ENCODE measurements at places on chromosomes 1 and 21.

DNA sequence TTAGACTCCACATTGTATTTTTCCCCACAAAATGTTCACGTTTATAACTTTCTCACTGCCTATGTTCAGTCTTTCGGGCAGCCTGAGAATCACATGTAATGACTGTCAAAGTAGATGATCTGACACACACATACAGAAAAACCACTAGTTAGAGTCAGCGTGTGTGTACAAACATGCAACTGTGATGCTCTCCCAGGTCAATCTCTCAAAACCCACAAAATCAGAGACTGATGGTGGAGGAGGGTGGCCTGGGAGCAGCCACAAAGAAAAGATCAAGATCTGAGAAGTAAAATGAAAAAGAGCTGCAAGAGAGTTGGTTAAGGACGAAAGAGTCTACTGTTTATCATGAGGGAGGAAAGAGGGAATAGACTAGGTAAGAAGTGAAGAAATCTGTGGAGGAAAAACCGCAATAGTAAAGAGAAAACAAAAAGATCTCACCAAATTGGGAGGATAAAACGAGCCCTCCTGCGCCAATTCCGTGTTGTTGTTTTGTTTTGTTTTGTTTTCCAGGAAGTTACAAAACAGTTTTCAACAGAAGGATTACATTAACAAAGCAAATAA lies 2.3 kb downstream of the EGLN1 start:
- DNase-seq, result no peak

- no peak for DNase-seq
These were observed 3.5 kb upstream of the C1orf159 start for GRCh38 chr1:1119272-1119890.

- no peak for DNase-seq
These were observed 60.4 kb downstream of the IL23R start for GRCh38 chr1:67226688-67227087.

DNA sequence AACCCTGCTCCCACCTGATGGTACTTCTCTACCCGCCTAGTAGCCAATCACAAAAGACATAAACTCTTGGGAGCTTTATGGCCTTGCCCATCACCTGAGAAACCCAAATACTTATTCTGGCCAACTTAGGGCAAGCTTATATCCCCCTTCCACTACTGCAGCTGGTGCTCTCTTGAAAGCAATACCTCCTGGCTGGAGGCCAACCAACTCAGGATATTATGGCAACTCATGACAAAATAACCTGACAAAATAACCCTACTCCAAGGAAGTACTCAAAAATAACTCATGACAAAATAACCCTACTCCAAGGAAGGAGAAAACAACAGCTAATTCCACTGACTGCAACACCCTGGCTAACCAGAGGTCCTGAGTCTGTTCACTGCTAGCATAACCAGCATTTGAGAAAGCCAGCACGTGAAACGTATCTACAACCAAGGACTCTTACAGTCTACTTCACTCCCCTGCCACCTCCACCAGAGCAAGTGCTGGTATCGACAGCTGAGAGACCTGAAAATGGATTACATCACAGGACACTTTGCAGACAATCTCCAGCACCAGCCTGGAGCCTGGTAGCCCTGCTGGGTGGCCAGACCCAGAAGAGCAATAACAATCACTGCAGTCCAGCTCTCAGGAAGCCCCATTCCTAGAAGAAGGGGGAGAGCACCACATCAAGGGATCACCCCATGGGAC lies 179.9 kb downstream of the COL24A1 start:
- DNase-seq, result no peak

GRCh38 chr1:93471911-93472310 lies 24.0 kb downstream of the FNBP1L start:
- no peak for DNase-seq

DNA sequence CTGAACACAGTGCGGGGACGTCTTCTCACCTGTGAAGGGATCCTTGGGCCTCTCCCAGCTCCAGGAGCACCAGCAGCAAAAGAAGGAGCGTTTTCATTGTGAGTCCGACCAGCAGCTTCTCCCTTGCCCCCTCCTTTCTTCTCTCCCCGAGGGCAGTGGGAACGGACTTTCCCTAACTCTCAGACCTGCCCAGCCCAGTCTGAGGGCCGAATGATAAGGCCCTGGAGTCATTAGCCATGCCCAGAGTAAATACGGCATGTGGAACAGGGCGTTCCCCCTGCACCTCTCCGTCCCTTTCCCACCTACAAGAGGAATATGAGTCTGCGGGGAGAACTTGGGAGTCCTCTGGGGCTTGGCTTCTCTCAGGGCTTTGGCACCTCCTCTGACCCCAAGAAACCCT lies at the start of gene CTSE:
Gene CTSE (minus strand): TSS at position 201 of the 400 bp plus-strand sequence. CDS start 104 bp downstream, at position 97.
- DNase-seq, result no peak

DNA sequence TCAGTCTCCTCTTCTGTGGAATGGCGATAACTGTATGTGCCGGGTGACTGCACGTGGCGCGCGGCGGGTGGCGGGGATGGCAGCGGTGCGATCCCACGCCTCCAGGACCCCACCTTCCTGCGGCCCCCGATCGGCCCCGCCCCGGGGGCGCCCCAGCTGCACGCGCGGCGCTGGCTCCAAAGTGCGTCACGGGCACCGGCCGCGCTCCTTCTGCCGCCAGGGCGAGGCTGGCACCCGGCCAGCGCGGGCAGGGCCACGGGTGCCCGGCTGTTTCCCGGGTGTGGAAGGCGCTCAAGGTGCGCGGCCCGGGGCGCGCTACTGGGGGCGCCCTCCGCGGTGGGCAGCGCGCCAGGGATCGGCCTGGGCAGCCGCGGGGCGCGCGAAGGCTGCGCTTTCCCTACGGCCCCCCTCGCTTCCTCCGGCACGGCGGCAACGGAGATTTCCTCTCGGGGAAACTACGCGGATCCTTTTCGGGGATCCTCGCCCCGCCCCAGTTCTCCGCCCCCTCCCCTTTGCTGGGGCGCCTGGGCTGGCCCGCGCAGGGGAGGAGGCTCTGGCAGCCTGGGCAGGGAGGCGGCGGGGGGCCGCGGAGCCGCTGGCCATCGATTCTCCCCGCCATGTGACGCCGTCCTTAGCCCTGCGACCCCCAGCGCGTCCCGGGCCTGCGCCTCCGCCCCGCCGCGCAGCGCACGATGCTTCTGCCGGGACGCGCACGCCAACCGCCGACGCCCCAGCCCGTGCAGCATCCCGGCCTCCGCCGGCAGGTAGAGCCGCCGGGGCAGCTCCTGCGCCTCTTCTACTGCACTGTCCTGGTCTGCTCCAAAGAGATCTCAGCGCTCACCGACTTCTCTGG lies at the start of gene EVA1C:
Gene EVA1C (plus strand): TSS at position 545 of the 853 bp plus-strand sequence. CDS start 148 bp downstream, at position 693.
- peak; percentile 44 for DNase-seq

DNA sequence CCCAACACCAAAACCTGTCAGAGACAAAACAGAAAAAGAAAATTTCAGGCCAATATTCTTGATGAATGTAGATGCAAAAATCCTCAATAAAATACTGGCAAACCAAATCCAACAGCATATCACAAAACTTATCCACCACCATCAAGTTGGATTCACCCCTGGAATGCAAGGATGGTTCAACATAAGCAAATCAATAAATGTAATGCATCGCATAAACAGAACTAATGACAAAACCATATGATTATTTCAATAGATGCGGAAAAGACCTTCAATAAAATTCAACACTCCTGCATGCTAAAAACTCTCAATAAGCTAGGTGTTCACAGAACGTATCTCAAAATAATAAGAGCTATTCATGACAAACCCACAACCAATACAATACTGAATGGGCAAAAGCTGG lies 3.8 kb upstream of the OR2L5 start:
- no peak for DNase-seq

- peak; percentile 92 for DNase-seq
These were observed at the start of gene MTFR1L for GRCh38 chr1:25819491-25820246. MTFR1L (plus strand) TSS chr1:25819954; CDS start chr1:25823105, 3,151 bp downstream.

- DNase-seq, result no peak
These were observed 32.2 kb upstream of the TIAM1 start for GRCh38 chr21:31376301-31376700.

- no peak for DNase-seq
These were observed 57.6 kb downstream of the CD34 start for GRCh38 chr1:207853372-207853757.

GRCh38 chr1:44545961-44546360 lies 128.3 kb downstream of the TMEM53 start:
- no peak for DNase-seq

DNA sequence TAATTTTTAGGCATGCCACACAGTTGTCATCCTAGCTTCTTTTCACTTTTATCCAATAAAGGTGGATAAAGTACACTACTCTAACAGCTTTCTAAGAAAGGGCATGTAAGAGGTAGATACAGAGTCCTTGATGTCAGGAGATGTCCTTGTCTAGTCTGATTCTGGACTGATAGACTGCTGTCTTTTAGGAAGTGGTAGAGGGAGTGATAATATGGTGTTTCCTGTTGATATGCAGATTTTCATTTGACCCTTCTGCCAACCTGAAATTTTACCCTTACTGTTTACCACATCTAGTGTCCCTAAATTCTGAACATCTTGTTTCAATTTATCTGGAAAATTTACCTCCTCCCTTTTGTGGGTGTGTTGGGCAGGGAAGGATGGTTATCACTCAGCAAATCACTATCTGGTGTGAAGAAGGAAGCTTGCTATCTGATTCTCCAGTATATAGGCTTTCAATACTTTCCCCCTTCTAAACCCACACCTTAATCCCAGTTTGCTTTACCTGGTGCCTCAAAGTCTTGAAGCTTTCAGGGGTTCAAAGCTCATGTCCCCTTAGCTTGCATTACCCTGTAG lies 354.9 kb upstream of the SNX7 start:
- DNase-seq, result no peak

- no peak for DNase-seq
These were observed 111.9 kb downstream of the ZBTB18 start for GRCh38 chr1:244162786-244163530.

DNA sequence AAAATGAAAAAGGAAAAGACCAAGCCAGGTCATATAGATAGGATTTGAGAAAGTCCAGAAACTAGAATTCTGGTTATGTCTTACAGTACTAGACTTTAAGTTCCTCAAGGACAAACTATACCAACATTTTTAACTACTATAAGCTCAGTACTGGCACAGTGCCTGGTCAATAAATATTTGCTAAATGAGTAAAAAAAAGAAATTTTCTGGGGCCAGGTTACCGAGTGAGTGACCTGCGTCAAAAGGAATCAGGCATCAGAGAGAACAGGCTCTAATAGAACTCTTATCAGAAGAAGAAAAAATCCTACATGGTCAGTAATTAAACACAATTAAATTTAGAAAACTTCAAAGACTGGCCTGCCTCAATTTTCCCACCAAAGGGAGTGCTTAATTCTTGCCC lies 23.8 kb upstream of the YRDC start:
- DNase-seq, result no peak

DNA sequence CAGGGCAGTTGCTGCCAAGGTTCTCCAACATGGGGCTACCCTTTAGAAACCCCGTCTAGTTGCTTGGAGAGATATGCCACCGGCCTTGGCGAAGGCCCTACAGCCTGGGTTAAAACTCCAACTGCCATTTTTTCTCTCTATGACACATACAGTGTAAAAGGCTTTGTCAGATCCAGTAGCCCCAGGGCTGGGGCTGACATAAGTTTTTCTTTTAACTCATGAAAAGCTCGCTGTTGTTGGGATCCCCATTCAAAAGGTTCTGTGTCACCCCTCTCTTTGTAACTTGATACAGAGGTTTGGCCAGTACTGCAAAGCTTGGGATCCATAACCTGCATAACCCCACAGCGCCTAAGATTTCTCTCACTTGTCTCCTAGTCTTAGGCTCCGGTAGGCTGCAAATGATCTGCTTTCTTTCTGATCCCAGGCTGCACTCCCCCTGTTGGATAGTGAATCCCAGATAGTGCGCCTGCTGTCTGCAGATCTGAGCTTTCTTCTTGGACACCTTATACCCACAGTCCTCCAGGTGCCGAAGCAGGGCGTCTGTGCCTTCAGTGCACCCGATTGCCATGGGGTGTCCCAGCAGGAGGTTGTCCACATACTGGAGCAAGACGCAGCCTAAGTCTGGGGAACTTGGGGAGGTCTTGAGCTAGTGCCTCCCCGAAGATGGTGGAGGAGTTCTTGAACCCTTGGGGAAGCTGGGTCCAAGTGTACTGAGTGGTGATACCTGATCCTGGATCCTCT lies 406.2 kb downstream of the TGFB2 start:
- DNase-seq, result no peak

DNA sequence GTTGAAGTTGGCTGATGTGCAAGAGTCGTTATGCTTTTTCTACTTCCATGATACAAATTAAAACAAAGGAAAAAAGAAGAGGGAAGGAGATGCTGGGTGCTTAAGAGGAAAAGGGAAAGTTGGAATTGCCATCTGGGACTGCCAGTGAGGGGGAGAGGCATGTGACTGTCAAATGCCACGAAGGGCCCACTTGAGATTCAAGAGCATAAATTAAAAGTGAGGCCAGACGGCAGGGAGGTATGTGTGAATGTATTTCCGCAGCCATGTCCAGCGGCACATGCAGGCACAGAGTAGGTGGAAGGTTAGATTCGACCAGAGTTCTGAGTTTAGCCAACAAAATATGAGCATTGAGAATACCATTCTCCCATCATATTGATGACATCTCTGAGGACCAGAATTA lies 32.0 kb downstream of the NFASC start:
- no peak for DNase-seq

- no peak for DNase-seq
These were observed 136.5 kb upstream of the KCNK1 start for GRCh38 chr1:233477359-233477758.

DNA sequence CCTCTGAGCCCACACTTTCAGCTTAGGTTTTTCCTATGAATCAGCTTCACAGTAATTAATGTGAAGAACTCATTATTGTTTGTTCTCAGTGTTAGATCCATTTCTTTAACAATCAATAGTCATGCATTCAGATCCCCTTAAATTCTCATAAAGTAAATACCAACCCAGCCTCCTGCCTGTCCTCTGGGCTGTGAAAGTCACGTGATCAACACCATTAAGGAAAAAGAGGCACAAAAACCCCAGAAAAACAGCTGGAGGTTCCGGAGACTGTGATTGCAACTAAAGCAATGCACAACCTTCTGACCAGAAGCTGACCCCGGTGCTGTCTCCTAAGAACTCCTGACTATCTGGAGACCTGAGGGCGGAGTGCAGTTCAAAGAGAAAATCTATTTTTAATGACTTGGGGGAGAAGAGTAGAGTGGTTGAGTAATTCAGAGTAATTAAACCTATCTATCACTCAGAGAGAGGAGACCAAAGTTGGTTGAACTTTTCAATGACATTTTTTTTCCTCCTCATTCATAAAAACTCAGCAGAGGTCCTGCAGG lies 132.5 kb downstream of the PLXNA2 start:
- no peak for DNase-seq

DNA sequence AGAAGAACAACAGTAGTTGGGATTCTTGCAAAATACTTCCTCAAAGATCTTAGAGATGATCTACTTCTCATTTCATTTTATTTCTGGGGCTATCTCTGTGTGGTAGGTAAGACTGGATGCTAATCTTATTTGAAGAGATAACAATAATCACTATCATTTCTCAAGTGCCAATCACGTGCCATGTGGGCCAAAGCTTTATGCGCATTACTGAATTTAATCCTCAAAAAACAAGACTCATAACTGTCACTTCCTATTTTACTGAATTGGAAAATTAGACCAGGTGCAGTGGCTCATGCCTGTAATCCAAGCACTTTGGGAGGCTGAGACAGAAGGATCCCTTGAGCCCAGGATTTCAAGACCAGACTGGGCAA lies 121.7 kb downstream of the KCNN3 start:
- DNase-seq, result no peak

Data from stimulated activated CD4-positive, alpha-beta T cell treated with anti-CD3 and anti-CD28 coated beads, Interleukin-12 subunit alpha, Interleukin-12 subunit beta, amount 100 ng/mL, for 24 hours (primary cell).